OCI-M1 (cell line): ENCODE measurements at places on chromosomes 13 and 19.

DNA sequence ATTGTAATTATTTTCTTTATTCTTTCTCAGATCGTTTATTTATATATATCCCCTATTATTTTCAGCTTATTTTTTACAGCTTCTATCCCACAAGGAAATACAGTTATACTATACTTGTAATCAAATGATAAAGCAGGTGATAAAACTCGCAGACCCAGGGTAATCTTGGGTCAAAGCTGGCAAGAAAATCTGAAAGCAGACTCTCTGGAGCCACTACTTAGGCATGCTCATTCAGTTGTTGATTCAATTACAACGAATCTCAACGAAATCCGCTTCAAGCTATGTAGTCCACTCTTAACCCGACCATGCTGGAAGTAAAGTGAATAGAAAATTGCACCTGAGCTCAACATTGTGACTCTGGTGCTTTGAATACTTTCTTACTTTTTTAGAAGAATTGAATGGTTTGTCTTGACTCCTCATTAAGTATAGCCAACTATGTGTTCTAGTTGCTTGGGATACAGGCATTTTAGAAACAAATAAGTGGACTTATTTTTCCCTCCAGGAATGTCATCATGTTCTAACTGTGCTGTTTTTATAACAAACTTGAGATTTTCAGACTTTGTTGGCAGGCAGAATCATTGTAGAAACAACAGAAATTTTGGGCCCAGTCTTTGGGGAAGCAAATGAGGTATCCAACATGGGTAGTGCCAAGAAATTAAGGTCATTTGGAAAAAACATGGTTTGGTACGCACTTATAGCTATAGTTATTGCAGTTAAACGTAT lies 21.4 kb downstream of the ESD start:
- no peak for DNase-seq

- no peak for DNase-seq
Observed at GRCh38 chr13:23320926-23321534, 112.5 kb downstream of the SACS start.

DNA sequence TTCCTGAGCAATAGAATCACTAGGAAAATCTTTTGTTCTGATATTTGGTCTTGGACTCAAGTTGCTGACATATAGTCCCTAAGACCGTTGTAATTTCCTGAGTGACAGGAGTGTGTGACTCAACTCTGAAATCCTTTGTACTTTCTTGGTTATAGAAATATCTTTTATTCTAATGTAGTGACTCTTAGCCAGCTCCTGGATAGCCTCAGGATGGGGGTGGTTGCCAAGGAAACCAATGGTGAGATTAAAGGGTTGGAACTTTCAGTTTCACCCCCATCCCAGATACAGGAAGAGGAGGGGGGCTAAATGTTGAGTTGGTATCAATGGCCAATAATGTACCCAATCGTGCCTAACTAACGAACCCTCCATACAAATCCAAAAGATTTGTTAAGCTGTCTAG lies 41.8 kb downstream of the MBD3L2B start:
- DNase-seq, result no peak

- DNase-seq, result no peak
Observed at GRCh38 chr13:41455725-41456419, 1.5 kb upstream of the RGCC start.

- peak; percentile 51 for DNase-seq
Observed at GRCh38 chr19:1874554-1875185, 10.6 kb downstream of the ABHD17A start.

- DNase-seq, result no peak
Observed at GRCh38 chr19:33210266-33210940, 15.2 kb downstream of the SLC7A10 start.

- no peak for DNase-seq
Observed at GRCh38 chr19:6713773-6714692, 6.4 kb downstream of the C3 start.

GRCh38 chr19:34193439-34193838 lies 21.1 kb downstream of the LSM14A start:
- DNase-seq, result no peak

DNA sequence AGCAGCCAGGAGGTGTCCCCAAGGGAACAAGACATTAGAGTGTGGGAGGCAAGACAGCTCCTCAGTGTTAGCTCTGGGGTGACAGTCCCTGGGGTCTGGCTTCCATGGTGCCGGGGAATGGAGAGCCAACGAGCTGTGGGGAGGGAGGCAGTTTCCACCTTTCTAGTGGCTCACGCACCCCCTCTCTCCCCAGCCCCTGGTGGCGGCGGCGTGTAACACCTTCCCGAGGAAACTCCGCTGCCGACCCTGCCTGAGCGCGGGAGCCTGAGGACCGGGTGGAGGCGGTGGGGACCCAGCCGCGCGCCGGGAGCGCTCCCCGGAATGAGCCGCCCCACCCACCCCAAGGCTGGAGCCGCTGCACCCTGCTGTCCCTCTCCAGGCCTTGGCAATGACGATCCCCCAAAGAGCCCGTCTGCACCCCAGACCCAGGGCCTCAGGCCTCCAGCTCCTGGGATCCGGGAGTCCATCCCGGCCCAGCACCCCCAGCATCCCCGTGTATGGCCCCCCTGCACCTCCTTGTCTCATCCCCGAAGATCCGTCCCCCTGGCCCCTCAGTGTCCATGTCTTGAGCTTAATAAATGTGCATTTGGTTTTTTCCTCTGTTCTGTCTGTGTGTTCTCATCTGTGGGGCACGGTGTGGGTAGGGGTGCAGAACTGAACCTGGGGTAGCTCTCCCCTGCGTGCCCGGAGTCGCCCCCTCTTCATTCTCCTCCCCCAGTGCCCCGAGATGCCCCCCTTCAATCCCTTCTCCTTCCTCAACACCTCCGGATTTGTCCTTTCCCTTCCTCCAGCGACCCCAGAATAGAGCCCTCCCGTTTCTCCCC lies 622 bp upstream of the FXYD5 start:
- peak; percentile 67 for DNase-seq

DNA sequence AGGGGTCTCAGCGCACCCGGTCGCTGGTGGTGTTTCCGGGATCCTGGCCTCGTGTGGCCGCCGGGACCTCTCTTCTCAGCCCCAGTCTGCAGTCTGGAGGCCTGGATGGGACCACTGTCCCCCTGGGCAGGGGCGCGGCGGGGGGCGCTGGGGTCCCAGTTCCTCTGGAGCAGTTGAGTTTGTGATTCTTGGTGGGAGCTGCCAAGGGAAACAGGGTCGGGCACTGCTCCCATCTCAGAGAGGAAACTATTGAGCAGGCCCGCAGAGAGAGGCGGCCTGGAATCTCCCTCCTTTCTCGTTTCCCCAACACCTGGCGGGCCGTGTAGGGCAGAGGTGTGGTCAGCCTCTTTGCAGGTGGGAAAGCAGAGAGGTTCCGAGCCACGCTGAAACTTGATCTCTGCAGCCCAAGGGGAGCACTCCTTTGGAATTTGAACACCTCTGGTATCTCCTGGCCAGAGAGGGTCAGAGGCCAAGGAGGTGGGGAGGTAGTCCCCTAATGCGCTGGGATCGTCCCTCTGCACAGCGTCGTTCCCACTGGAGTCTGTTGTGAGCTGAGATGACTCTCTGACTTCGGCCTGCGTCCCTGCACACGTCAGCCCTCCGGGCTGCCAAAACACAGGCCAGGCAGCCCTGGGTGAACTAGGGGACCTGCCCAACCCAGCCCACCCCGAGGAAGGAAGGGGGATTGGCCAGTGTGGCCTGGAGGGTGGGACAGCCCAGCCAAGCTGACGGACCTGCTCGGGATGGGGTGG lies 741 bp downstream of the PLEKHF1 start:
- DNase-seq, result no peak

- DNase-seq, result peak; percentile 31
Observed at GRCh38 chr13:48403151-48403631, 9.7 kb downstream of the LPAR6 start.

- DNase-seq, result no peak
Observed at GRCh38 chr19:6297202-6297601, 17.4 kb upstream of the MLLT1 start.

DNA sequence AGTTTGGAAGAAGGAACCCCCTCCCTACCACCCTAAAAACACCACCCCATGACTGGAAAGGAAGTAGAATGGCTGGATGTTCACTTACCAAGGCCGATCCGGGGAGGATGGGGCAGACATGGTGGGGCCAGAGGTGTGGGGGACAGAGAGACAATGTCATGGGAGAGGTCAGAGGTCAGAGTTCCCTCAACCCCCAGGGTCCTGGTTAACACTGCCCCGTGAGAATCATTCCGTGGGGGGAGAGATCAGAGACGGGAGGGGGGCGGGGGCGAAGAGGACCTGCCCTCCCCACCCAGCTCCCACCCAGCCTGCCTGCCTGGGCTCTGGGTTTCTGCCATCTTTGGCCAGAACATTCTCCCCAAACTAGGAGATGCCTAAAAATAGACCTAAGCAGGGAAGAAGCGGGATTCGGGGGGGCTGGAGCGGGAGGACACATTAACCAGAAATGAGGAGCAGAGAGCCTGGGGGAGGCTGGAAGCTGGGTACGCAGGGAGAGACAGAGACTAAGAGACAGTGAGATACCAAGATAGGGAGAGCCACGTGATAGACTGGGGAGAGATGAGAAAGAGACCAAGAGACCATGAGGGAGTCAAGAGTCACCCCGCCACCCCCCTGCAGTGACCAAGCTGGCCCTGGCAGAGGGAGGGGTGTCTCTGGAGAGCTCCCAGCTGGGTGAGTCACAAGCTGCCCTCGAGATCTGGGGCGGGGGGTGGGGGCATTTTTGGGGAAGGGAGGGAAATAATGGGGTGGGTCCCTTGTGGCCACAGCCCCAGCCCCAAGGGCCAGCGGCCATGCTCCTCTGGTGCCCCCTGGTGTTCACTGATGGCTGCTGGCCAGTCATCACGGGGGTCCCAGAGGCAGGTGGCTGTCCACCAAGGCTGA lies 6.1 kb upstream of the KANK2 start:
- DNase-seq, result peak; percentile 97
